ENCODE measurements at places on chromosomes 12 and 14.

DNA sequence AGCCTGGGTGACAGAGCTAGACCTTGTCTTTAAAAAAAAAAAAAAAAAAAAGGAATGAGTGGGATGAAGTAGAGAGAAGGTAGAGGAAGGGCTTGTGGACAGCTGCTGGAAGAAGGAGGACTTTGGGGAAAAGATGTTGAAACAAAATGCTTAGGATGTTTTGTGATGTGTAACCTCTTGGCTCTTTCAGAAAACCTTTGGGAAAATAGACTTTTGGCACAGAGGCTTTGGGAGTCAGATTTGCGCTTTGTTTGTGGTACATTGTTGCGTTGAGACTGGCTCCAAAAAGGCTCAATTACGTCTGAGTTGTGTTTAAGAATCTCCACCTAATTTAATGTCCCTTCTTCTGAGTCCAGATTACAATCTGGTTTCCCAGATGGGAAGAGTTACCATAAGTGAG is 32.9 kb upstream of the SPTLC2 start:
- DNase-seq = no peak

- no peak for DNase-seq
Measured at GRCh38 chr14:68391311-68392014, 401.4 kb downstream of the ZFP36L1 start.

- DNase-seq = no peak
Measured at GRCh38 chr14:47392326-47392725, 283.1 kb downstream of the MDGA2 start.

GRCh38 chr12:69328426-69328825 is 19.8 kb upstream of the LYZ start:
- no peak for DNase-seq
